ENCODE measurements at places on chromosomes 6 and 20. TPM values are rescaled to one million over a fixed set of nuclear protein-coding genes. Genes with fewer than 3 reads are reported as not detected.
A peak's percentile ranks its signal among the peaks of the same experiment; 100 is the strongest.

Gene HSPA1B
- total RNA-seq = 184 TPM

GRCh38 chr20:63681609-63682142, 14.8 kb upstream of the TNFRSF6B start:
- H3K4me3 ChIP-seq = no peak overlapping the region
- H3K4me1 ChIP-seq = peaks cover 49% of the 10 kb centered on the region
- H3K27me3 ChIP-seq = no peaks in the 10 kb centered on the region
- DNase-seq = no peak

DNA sequence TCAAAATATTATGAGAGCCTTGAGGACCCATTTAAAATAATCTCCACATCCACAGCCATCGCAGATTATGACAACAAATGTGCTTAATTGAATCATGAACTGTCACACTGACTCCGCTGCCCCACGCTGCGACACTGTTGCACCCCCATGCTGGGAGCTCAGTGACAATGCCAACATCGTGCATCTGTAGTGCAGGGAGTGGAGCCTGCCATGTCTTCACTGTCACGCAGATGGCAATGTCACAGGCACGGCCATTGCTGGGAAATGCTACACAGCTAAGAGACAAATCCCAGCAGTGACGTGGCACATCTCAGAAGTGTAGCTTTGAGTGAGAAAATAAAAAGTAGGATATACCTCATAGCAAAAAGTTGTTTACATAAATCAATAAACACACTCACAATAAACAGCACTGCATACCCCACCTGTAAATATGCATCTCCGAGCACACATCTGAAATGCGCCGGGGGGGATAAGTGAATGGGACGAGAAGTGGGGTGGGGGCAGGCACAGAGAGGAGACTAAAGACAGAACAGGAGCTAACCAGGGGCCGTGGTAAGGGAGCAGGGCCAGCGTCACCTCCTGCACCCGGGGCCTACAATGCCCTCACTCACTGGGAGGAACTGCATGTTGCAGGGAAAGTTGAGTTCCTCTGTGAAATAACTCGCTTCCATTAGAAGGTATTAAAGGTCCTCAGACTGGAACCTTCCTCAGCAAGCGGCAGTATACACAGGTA, 349.9 kb downstream of the THBS2 start:
- H3K4me1 ChIP-seq = no peaks in the 10 kb centered on the region
- H3K36me3 ChIP-seq = no peaks in the 10 kb centered on the region
- no peak overlapping the region for H3K27ac ChIP-seq
- H3K27me3 ChIP-seq = peaks cover 58% of the 10 kb centered on the region
- DNase-seq = no peak

Gene PXDC1
- total RNA-seq = 25.2 TPM

DNA sequence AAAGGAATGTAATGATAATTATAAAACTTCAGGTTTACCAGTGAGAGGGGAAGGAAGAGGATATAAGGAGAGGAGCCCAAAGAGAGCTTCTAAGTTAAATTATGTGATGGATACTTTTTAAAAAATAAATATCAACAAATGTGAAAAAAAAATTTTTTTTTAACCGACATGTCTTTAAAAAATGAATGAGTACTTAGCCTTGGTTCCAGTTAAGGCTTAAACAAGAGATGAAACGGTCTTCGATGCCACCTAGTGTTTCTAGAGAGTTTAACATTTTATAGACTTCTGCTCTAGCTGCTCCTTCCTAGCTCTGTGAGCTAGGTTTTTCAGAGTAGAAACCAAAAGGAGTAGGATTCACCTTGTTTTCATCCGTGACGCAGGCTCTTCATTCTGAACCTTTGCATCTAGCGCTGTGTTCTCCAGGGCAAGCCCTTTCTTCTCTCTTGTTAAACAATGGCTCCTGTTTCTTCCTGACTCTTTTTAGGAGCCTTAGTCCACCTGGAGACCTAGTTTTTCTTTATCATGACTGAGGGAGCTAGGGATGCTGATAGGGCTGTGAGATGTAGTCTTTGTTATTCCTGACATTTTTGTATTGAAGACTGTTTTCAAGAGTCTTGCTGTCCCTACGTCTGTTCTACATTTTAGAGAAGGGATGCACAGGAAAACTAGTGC, 42.4 kb upstream of the GNRH2 start:
- peaks cover 26% of the 10 kb centered on the region for H3K36me3 ChIP-seq
- no peak overlapping the region for H3K4me3 ChIP-seq
- no peak for DNase-seq

Gene SLC26A8
- not detected for total RNA-seq

Gene RFX6
- not detected for total RNA-seq

- H3K27ac ChIP-seq = no peak overlapping the region
- peaks cover 11% of the 10 kb centered on the region for H3K36me3 ChIP-seq
- no peaks in the 10 kb centered on the region for H3K4me1 ChIP-seq
Observed at GRCh38 chr6:99467509-99468106, 42.5 kb upstream of the PNISR start.

DNA sequence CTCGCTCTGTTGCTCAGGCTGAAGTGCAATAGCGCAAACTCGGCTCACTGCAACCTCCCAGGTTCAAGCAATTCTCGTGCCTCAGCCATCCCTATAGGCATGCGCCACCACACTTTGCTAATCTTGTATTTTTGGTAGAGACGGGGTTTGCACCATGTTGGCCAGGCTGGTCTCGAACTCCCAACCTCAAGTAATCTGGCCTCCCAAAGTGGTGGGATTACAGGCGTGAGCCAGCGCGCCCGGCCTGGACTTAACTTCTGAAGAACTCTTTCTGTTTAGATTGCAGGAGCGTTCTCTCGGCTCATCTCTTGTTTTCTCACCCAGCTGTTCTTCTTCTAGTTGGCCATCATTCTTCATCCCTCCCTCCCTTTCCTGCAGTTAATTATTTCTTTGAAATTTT, 30.3 kb downstream of the GTF2H5 start:
- DNase-seq = no peak
- H3K4me3 ChIP-seq = no peak overlapping the region
- H3K4me1 ChIP-seq = no peaks in the 10 kb centered on the region
- no peaks in the 10 kb centered on the region for H3K27me3 ChIP-seq
- H3K36me3 ChIP-seq = peaks cover 3% of the 10 kb centered on the region
- no peak overlapping the region for H3K27ac ChIP-seq

Gene RAB44
- 0.05 TPM for total RNA-seq

DNA sequence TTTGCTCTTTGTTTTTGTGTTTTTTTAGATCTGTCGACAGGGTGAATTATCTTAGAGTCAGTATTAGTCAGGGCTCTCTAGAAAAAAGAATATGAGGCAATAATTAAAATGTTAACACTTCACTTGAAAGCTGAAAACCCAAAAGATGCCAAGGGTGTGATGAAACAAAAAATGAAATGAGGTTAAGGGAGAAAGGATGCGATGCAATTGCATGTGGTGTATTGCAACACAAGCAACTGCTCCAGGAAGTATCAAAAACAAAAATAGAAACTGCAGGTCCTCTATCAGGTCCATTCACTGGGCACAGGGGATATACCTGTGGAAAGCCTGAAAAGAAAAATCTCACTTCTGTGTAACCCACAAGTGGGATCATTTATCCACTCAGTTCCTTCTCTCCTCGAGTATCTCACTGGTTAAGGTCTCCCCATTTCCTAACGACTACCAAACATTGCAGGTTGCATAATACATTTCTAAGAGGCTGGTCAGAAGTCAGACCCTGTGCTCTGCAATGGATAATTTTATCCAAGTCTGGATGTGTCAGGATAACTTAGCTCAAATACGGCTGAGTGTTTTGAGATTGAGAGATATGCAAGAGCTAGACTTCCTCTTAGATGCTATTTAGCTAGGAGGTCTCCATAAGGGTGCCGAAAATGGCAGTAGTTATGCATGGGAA, 257.7 kb upstream of the GJE1 start:
- H3K27me3 ChIP-seq = no peaks in the 10 kb centered on the region
- no peak overlapping the region for H3K27ac ChIP-seq
- no peak overlapping the region for H3K4me3 ChIP-seq
- no peak for DNase-seq

DNA sequence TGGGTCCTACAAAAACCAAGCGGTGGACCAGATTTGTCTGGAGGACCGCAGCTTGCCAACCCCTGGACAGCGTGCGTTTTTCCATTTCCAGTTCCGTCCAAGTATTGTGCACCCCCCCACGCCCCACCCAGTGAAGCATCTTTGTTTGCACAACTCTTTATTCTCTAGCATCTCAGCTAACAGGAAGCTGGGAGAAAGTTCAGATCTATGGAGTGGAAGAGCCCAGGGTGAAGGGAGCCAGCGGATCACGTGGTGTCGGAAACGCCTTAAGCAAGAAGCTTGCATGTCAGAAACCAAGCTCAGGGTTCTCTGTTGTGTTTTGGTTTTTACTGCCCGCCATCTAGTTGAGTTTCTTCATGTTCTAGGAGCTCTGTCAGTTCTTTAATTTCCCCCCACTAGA, 29.9 kb downstream of the ARID1B start:
- H3K4me1 ChIP-seq = peaks cover 80% of the 10 kb centered on the region
- H3K27me3 ChIP-seq = no peaks in the 10 kb centered on the region
- no peak for DNase-seq
- H3K27ac ChIP-seq = peak overlapping the region; percentile 46
- no peaks in the 10 kb centered on the region for H3K36me3 ChIP-seq

GRCh38 chr6:47680051-47680450, 18.3 kb upstream of the ADGRF4 start:
- no peaks in the 10 kb centered on the region for H3K36me3 ChIP-seq
- H3K4me3 ChIP-seq = no peak overlapping the region
- no peak overlapping the region for H3K27ac ChIP-seq
- no peaks in the 10 kb centered on the region for H3K27me3 ChIP-seq
- no peak for DNase-seq

Gene DAAM2
- 19.1 TPM for total RNA-seq

Gene SLC22A3
- total RNA-seq = 1.0 TPM

DNA sequence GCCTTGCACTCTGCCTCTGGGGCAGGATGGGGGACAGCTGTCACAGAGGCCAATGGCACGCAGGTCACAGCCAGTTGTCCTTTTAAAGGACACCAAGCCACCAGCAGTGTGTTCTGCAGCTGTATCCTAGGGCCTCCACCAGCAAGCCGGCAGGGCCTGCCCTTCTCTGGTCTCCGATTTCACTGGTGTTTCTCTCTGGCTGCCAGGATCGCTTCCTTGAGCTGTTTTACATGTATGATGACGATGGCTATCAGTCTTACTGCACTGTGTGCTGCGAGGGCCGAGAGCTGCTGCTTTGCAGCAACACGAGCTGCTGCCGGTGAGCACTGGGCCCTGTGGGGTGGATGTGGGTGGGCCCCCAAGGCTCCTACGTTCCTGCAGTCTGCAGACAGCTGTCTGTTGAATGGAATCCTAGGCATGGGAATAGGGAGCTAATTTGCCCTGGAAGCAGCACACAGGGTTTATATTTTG, 22.7 kb upstream of the MAPRE1 start:
- H3K4me1 ChIP-seq = peaks cover 17% of the 10 kb centered on the region
- no peak overlapping the region for H3K4me3 ChIP-seq
- no peak for DNase-seq
- peaks cover 15% of the 10 kb centered on the region for H3K36me3 ChIP-seq
- H3K27me3 ChIP-seq = no peaks in the 10 kb centered on the region

Gene VSTM2L
- total RNA-seq = 50.3 TPM

GRCh38 chr20:38805958-38806854, 709 bp downstream of the PPP1R16B start:
- H3K27ac ChIP-seq = peak overlapping the region; percentile 91
- H3K27me3 ChIP-seq = peaks cover 47% of the 10 kb centered on the region
- H3K4me3 ChIP-seq = peak overlapping the region; percentile 72
